ENCODE measurements at places on chromosomes 11 and 22.

DNA sequence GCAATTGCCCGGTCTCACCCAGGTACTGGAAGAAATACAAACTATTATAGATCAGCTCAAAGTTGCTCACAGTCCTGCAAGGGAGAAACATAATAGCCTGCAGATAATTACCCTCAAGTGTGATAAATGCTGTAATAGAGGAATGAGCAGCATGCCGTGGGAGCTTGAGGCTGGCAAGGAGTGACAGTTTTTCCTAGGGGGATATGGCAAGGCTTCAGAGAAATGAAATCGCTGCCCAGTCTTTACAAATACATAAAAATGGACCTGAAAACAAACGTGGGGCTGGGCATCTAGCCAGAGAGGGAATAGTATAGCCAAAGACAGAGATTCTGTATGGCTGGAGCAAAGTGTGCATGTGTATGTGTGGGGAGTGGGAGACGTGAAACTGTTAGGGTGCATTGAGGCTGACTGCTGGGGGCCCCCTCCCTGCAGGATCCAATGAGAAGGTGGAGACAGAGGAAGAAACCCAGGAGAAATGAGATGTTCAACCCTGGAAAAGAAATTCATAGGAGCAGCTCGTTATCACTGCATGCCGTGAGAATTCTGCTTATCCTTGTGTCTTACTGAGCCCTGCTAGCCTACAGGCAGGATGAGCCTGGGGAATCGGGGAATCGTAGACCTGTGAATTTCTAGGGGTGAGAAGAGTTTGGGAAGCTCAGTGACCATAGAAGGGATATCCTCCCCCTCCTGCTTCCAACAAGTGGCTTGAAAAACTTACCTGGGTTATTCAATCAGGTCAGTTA, 167.0 kb downstream of the LDLRAD3 start:
- no peak for DNase-seq

DNA sequence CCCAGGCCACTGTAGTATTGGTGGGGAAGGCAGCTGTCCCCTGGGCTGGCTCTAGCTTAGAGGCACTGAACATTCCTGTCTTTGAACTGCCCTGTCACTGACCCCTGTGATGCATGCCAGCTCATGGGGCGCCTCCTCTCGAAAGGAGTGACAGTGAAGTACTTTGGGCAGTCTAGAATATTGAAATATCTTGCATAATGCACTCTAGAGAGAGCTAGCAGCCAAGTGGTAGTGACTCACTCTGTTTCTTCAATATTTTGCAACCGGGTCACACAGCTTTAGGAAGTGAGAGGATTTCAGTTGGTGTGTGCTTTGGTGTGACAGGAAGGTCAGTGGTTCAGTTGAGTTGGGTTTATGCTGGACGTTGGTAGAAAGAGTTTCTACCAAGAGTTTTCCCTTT, 35.5 kb upstream of the ST14 start:
- no peak for DNase-seq

DNA sequence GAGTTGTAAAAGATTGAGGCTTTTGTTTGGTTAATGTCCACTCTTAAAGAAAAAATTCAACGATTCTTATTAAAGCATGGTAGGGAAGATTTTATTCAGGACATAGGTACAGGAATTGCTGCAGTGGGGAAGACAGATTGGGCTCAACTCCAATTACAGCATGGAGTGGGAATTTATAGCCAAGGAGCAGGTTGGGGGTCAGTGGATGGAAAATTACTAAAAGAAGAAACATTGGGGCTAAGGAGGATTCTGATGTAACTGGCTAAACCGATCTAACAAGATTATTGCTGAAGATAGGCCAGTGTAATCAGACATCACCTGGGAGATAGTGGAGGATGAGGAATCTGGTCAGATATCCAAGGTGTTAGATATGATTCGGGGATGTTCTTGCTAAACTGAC, 97.4 kb downstream of the FAR1 start:
- no peak for DNase-seq

- DNase-seq: peak; percentile 58
Observed at GRCh38 chr11:82732734-82733443, 775 bp downstream of the FAM181B start.

GRCh38 chr11:45662096-45662664, 3.2 kb downstream of the CHST1 start:
- DNase-seq: no peak

GRCh38 chr11:112174789-112175598, at the start of gene BCO2:
BCO2 (plus strand) TSS chr11:112175512; CDS start chr11:112175602, 90 bp downstream.
- peak; percentile 75 for DNase-seq

DNA sequence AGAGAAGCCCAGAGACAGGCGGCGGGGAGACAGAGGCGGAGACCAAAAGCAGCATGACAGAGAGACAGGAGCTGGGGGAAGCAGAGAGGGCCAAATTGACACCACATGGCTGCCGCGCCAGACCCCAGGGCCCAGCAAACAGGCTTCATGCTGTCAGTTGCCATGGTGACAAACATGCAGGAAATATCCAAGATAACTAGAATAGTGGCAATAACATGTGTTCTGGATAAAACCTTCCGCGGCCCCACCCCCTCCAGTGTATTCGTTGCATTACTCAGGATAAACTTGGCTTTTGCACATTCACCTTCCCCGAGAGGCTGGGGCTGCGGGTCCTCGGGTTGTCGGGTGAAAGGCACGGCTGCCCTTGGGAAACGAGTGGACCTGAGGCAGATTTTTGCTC, 49.9 kb upstream of the CDON start:
- no peak for DNase-seq

DNA sequence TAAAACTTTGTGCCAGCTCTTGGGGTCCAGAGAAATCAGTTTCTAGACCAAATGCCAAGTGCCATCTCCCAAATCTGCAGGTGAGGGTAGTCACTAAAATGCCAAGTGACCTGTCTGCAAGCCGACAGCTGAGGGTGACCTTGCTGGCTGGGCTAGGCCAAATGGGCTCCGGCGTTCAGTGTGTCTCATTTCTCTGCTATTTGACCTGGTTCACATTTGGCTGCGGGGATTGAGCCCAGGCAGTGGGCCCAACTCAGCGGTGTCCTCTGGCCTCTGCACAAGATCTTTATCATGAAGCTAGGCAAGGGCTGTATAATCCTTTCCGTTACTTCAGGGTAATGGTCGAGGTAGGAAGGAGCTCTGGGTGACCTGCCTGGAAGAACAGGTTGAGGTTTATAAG, 87.5 kb downstream of the SNX19 start:
- DNase-seq: no peak

GRCh38 chr11:113131036-113131775, 170.0 kb downstream of the NCAM1 start:
- no peak for DNase-seq

- no peak for DNase-seq
Observed at GRCh38 chr22:41979423-41980250, 10.4 kb downstream of the SEPTIN3 start.

GRCh38 chr22:40628354-40629042, 8.0 kb downstream of the MRTFA start:
- no peak for DNase-seq

- DNase-seq: no peak
Observed at GRCh38 chr22:30582051-30582450, 7.6 kb upstream of the GAL3ST1 start.

Data from ecto neural progenitor cell (in vitro differentiated cells).